Stimulated activated CD4-positive, alpha-beta T cell treated with anti-CD3 and anti-CD28 coated beads, Interleukin-4, amount 100 ng/mL, for 24 hours (primary cell): ENCODE measurements at places on chromosomes 1 and 21.
A peak's percentile ranks its signal among the peaks of the same experiment; 100 is the strongest.

DNA sequence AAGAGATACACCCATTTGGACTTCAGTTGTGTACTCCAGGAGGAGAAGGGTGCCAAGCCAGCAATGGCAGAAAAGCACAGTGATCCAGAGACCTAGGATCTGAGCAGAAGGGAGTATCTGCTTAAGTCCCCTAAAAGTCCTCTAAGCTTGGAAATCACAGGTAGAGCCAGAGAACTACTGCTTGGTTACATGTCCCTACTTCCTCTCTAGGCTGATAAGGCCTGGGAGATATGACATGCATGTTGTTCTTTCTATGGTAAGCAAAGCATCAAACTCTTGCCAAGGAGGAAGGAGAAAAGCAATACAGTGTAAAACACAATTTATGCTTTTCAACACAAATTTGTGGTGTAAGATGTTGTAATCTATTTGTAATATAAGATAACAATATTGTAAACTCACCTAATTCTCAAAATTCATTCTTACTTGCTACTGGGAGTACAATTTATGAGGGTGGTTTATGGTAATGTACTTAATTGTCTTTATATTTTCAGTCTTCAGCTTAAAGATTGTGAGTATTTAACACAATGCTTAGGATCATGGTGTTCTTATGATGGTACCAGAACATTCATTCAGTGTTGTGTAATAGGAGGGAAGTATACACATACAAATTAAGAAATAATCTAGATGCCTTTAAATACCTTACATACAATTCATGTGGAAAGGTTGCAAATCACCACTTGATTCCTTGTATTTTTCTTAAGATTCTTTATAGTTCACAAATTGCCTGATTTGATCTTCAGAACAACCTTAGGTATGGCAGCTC is 49.1 kb upstream of the GNG12 start:
- no peak for DNase-seq

DNA sequence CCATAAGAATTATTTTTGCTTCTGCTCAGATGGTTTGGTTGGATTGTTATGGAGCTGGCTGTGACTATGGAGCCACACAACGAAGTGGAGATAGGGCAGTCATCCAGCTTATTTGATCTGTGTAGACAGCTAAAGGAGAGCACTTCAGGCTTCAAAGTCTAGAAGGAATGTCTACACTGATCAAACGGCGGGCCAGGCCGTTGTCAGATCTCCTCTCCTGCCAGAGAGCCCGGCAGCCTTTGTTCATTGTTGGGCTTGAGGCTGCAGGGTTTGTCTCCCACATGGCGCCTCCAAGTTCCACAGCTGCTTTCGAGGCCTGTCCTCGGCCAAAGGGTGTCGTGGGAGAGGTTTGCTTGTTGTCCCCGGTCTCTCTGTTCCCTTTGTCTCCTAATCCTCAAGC is 2.8 kb upstream of the STMN1 start:
- no peak for DNase-seq

DNA sequence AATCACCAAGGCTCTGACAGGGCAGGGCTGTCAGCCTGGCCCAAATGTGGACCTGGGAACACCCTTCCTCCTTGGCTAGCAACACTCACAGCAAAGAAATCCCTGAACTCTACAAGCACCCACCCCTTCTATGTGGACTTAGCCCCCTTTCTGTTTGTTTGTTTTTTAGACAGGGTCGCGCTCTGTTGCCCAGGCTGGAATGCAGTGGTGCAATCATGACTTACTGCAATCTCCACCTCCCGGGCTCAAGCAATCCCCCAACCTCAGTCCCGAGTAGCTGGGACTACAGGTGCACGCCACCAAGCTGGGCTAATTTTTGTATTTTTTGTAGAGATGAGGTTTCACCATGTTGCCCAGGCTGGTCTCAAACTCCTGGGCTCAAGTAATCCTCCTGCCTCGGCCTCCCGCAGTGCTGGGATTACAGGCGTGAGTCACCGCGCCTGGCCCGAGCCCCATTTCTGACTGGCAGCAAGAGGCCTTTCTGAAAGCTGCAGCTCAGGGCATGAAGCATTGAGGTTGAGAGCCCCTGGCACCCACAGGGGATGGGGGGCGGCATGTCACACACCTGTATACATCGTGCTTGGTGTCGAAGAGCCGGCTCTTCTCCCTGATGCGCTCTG is 16.2 kb downstream of the RIPK4 start:
- DNase-seq: no peak

GRCh38 chr1:20194757-20195461 is 8.6 kb upstream of the PLA2G2C start:
- DNase-seq: peak; percentile 83

GRCh38 chr1:15099441-15100120 is 54.0 kb upstream of the TMEM51 start:
- DNase-seq: no peak

- DNase-seq: no peak
Measured at GRCh38 chr1:238690415-238690814, 696.0 kb upstream of the CHRM3 start.

DNA sequence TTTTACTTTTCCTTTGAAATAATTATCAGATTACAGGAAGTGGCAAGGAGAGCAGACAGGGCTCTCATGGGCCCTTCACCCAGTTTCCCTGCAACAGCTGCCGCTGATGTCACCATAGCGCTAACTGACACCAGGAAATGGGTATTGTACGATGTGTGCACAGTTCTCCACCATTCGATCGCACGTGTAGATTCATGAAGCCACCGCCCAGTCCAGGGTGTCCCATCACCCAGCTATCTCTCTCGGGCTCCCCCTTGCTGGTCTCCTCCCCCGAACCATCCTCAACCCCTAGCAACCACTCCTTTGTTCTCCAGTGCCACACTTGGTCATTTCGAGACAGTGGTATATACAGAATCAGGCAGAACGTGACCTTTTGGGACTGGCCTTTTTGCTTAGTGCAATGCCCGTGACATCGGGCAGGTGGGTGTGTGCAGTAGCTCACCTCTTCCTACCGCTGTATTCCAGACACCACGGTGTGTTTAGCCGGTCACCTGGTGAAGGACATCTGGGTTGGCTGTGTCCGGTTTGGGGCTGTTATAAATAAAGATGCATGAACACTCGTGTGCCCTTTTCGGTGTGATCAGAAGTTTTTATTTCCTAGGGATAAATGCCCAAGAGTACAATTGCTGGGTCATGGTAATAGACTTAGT is 118.4 kb downstream of the CRYAA start:
- no peak for DNase-seq

- no peak for DNase-seq
Measured at GRCh38 chr1:113153116-113153803, 80.3 kb downstream of the LRIG2 start.

GRCh38 chr1:228088586-228089498 is 6.3 kb downstream of the ARF1 start:
- DNase-seq: no peak

DNA sequence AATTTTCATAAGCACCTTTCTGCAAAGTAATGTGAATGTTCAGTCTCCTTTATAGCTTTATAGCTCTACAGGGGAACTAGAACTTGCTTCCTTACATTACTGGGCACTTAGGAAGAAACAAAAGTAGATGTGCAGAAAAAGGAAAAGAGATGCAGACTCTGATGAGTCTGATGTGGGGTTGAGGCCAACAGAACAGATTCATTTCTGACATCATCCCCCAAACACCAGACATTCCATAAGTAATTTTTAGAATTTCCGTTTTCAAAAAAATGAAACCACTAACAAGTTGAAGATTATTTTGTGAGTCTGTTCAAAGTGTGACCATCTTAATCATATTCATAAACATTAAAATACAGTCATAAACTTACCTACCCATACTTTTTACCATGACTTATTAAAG is 96.0 kb downstream of the NRIP1 start:
- no peak for DNase-seq

- DNase-seq: no peak
Measured at GRCh38 chr1:85078903-85079302, 30.6 kb upstream of the MCOLN3 start.

- DNase-seq: no peak
Measured at GRCh38 chr1:30518696-30519095, 204.7 kb downstream of the MATN1 start.

DNA sequence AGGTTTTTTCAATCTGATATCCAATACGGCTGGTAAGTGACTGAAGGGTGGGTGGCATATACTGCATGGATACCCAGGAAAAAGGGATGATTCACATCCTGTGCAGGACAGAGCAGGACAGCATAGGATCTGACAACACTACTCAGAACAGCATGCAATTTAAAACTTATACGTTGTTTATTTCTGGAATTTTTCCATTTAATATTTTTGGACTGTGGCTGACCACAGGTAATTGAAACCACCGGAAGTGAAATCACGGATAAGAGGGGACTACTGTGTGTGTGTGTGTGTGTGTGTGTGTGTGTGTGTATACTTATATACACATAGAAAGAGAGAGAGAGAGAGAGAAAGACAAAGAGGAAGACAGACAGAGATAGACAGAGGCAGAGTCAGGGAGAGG is 23.0 kb downstream of the ERICH3 start:
- DNase-seq: no peak

GRCh38 chr1:7564137-7564536 is 207.0 kb upstream of the VAMP3 start:
- no peak for DNase-seq

GRCh38 chr1:56897150-56898004 is 42.8 kb downstream of the C8A start:
- no peak for DNase-seq

DNA sequence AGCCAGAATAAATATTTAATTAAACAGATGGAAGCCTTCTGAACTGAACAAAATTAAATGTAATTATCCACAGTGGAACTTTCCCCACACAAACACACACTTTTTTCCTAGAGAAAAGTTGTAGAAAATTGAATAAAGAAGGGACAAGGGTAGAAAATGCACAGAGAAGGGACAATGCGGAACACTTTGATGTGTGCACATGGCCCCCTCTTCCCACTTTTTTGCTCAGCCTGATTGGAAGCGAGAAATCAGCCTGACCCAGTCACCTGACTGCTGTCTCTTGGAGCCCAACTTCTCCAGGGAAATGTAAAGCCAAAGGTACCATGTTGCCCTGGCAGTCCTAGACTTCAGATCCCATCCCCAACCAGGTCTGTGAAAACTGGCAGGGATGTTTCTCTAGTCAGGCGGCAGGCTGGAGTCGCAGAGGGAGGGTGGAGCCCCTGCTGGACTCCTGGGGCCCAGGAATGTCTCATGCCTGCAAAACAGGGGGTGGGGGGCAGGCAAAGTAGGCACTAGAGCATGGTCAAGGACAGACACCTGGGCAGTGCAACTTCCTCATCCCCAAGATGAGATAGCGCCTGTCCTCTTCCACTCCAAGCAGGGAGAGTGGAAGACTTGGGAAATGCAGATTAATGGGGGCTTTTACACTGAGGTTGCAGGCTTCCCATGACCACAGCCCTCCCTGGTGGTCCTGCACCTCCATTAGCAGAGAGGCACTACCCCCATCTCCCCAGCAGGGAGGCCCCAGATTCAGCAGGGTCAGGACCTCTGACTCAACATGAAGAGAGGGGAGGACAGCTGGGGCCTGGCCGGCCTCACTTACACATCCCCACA is 2.8 kb downstream of the CERS2 start:
- DNase-seq: no peak

GRCh38 chr21:32592929-32593502 is 7.7 kb upstream of the TCP10L start:
- DNase-seq: no peak

- DNase-seq: no peak
Measured at GRCh38 chr1:64508629-64509028, 38.7 kb downstream of the CACHD1 start.

- DNase-seq: no peak
Measured at GRCh38 chr1:158491316-158491715, 19.3 kb downstream of the OR10R2 start.

DNA sequence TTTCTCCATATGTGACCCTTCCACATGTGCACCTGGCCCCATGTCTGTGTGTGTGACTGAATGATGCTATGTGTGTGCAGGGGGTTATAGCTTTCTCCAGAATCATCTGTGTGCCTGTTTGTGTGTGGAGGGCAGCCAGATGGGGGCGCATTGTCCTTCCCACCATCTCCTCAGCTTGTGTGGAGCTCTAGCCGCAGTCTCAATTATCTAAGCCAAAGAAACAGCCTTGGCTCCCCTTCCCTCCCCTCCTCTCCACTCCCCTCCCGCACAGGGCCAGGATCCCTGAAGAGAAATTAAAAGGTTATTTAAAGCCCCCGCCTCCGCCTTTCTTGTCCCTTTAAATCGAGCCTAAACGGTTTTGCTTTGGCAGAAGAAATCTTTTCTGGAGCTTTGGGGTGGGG is 1.8 kb upstream of the DMBX1 start:
- DNase-seq: no peak

GRCh38 chr1:110612060-110612745 is 6.0 kb upstream of the KCNA2 start:
- DNase-seq: no peak

DNA sequence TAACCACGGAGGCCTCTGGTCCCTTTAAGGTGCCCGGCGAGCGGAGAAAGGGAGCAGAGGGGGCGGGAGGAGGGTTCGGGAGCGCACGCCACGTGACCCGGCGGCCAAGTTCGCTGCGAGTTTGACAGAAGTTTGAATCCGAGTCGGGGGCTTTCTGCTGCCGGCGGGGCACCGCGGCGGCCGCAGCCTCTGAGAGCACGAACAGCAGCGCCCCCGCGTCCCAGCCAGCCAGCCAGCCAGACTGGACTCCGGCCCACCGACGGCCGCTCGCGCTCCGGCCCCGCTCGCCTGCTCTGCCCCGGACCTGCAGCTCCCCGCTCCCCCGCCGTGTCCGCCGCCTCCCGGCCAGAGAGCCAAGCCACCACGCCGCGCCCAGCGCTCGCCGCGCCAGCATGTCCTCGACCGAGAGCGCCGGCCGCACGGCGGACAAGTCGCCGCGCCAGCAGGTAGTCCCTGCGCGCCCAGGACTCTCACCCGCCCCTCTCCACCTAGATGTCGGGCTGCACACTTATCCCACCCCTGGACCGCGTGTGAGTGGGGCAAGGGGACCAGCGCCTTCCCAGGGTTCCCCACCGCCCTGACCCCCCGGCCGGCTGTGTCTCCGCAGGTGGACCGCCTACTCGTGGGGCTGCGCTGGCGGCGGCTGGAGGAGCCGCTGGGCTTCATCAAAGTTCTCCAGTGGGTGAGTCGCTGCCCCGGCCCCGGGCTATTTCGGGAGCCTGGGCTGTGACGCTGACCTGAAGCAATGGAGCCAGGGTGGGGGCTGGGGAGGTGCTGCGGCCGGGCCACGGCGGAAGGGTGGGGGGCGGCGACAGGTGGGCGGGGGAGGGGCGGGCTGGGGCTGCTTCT is at the start of gene SYPL2:
SYPL2 (plus strand) TSS at position 95 of the 849 bp plus-strand sequence; CDS start at position 393, 298 bp downstream.
- DNase-seq: no peak

DNA sequence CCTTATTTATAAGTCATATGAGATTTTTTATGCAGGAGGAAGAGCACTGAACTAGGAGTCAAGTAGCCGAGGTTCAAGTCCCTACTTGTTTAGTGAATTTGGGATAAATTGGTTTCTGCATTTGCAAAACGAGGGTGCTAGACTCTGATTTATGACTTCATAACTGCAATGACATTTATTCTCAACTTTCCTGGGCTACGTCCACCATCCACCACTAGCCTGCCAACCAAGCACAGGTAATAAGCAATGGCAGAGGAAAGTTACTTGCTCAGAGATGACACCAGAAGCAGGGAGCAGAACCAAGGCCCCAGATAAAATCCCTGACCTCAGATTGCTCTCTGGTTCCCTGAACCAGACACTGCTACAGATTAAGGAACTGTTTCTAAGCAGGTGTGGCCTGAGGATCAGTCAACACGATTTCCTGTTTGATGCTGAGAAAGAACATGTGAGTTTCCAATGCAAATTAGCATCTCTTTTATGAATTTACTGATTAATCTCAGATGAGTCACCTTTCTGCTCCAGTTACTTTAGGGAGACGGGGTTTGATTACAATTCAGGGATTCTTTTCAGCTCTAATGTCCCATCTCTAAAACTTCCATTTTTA is 52.7 kb downstream of the PLPP3 start:
- no peak for DNase-seq
